ENCODE measurements at places on chromosomes 1 and 21.

- DNase-seq: peak; percentile 46
Measured at GRCh38 chr1:226732856-226733291, 6.2 kb downstream of the ITPKB start.

GRCh38 chr1:20233394-20233793, 47.1 kb upstream of the PLA2G2C start:
- no peak for DNase-seq

DNA sequence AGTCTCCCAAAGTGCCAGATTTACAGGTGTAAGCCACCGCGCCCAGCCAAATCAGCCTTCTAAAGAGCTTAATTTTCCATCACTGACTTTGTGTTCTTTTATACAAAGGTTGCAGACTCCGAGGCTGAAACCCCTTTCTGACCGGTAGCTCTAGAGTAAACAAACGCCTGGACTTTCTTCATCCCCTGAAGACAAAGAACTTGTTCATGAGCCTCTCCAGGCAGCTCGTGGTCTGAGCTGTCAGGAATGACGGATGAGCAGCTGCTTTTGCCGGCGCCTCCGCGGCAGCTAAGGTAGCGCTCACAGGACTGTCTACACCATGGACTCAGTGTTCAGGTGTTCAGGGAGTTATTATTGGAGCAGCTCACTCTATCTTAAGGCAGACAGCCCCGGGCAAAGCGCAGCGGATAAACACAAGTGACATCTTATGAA, 128.5 kb upstream of the ERRFI1 start:
- DNase-seq: no peak

GRCh38 chr1:230977761-230978490, 735 bp downstream of the TTC13 start:
- no peak for DNase-seq
